Naive B cell (primary cell): ENCODE measurements at places on chromosomes 12 and 14.

DNA sequence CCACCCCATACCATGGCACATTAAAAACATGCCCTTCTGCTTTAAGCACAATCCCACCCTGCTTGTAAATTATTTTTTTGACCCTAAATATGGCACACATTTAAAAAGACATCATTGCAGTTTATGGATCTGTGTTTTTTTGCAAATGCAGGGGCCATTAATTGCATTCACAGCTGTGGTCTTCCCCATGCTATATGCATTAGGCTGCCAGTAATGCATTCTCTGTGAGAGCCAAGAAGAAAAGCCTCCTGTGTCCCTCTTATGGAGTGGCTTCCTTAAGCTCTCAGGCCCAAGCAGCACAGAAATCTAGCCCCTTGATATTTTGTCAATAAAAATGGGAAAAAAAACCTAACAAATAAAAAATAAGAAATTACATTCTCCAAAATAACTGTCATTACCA, 20.4 kb upstream of the COCH start:
- no peak for DNase-seq

DNA sequence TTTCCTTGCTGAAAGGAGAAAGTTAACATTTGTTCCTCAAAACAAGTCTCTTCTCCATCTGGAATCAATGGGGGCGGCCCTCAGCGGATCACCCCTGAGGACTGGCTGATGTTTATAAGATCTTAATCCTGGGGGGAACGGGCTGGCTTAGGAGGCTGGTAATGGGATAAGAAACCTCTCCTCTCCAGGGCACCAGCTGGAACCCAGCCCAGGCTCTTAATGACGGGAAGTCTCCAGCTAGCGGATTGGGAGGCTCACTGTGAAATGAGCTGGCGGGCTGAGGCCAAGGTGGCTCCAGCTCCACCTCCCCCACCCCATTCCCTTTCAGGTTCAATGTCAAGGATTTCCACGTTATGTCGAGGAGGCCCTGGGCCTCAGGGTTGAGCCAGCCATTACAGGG, 1133.0 kb downstream of the VRK1 start:
- no peak for DNase-seq

GRCh38 chr14:74508844-74509428, 15.4 kb downstream of the ISCA2 start:
- no peak for DNase-seq

DNA sequence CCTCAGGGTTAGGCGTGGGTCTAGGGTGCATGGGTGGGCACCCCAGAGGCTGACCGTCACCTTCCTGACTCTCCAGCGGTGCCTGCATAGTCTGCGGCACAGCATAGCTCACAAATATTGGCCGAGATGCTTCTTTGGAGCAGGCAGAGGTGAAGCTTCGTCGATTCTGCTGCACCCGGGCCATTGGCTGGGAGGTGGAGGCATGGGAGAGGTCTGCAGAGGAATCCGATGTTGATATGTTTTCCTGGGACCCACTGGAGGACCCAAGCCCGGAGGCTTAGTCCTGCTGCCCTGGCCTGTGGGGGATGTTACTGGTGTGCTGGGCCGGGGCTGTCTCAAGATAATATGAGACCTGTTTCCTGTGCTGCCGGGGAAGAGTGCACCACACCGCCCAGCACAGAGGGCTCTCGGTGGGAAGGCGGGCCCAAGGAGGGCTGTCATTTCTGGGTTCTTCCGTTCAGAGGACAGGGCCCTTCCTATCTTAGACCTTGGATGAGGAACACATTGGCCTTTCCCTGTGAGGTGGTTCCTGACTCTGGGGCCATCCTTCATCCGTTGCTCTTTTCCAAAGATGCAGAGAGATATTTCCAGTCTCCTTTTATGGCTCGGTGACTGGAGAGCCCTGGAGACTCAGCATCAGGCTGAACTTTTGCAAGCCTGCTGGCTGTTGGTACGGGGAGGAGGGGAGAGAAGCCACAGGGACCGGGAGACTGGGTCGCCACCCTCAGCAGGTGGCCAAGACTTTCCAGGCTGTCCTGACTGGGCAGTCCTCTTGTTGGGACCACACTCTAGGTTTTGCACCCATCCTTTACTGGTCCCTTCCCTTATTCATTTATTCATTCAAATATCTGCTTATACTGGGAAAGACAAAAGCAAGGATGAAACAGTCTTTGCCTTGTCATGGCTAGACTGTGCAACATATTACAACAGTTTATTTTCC, 143.5 kb downstream of the TSPAN9 start:
- DNase-seq, result no peak

- peak; percentile 72 for DNase-seq
Observed at GRCh38 chr12:96456265-96456974, 33.0 kb upstream of the CFAP54 start.
